ENCODE measurements at places on chromosomes 11 and 22.
A peak's percentile ranks its signal among the peaks of the same experiment; 100 is the strongest.

GRCh38 chr11:109961261-109961660 lies 131.9 kb upstream of the ZC3H12C start:
- no peak for DNase-seq

DNA sequence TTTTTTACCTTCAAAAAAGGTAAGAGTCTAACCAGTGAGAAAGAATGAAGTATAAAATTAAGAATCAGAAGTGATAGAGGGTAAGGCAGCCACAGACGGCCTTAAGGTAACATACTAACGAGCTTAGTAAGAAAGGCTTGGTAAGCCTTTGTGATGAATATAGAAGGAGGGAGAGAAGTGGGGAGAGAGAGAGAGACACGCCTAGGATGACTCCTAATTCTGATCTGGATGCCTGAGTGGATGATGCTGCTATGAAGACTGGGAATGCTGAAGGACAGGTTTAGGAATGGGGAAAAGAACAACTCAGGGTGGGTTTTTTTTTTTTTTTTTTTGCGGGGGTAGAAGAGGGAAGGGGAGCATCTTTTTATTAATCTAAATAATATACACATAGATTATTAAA lies 4.8 kb downstream of the FBXO3 start:
- no peak for DNase-seq

GRCh38 chr11:118059246-118059940 lies 17.5 kb upstream of the TMPRSS4 start:
- no peak for DNase-seq

DNA sequence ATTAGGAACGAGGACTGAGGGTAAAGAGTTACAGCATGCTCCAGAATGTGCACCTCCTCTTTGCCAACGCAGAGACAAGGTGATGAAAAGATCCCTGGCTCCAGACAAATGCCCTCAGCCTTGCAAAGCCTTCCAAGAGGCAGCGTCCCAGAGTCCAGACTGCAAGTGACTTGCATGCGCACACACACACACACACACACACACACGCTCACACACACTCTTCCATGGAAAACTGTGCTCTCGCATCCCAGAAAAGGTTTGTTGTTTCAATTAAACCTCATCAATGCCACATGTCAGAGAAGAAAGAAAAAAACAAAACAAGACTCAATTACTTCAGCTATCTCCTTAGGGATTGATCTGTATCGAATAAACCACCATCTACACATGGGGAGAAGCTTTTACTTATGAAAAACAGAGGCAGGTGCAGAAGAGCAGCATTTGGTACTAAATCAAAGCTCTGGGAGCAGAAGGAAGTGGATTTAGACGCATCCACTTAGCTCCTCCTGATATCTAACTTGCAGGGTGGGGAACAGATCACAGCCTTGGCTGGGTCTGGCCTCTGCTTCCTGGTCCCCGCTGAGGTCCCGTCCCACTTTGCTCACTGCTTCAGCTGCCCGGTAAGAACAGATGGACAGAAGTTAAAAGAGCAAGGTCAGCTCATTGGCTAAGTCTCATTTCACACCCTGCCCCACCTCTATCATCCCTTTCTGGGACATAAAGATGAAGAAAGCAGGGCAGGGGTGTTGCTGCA lies 249.8 kb upstream of the BLID start:
- DNase-seq, result no peak

DNA sequence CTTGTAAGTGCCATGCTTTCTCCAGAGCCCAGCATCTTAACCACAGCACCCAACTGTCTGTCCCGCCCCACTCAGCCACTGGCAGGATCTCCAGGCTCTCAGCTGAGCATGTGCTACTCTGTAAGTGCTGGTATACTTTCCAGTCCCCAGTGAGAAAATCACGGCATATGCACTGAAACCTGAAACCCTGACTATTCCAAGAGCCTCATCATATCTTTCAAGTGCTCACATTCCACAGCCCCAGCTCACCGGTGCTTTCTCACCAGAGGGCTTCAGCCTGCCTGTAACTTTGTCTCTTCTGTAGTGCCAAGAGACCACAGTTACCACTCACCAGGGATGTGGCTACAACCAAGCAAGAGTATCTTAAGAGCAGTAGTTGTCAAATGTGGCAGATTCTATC lies 24.4 kb upstream of the PAMR1 start:
- DNase-seq, result no peak

DNA sequence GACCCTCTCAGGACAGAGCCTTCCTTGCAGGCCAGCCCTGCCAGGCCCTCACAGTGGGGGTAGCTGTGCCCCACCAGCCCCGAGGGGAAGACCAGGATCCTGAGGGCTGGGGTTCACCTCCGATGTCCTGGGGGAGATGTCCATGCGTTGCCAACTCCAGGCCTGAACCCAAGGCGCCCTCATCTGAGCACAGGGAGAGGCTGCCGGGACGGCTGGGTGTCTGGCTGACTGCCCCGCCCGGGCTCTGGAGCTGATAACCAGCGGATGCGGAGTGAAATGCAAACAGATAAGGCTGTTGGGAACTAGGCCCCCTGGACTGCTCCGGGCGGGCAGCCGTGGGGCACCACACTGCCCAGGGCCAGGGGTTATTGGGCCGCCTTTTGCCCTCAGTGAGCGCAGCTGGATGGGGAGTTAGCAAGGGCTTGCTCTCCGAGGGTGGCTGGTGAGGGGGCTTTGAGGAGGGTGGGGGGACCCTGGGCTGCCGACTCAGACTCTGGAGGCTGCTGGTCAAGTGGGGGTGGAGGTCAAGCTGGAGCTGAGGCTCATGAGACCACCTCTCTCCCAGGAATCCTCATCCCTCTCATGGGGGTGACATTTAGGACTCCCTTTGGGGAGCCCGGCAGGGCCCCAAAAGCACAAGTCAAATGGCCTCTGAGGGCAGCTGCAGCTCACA lies 5.6 kb upstream of the MUC6 start:
- DNase-seq, result no peak

- DNase-seq, result no peak
Observed at GRCh38 chr22:19473578-19473977, 5.4 kb downstream of the UFD1 start.

DNA sequence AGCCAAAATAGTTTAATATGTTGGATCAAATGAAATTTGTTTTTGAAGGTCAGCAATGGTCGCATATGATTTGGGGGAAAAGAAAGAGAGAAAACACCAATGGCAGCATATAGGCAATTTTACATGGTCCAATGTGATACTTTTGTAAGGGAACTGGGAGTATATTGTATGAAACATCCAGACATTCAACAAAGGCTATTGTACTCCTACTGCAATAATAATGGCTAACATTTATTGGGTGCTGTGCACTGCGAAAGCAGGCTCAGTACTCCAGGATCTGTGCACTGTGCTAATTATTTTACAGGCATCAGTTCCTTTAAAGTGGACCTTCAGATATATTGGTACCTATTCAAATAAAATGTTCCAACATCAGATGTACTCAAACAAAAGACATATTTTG lies 5.9 kb upstream of the OR10V1 start:
- DNase-seq, result no peak

DNA sequence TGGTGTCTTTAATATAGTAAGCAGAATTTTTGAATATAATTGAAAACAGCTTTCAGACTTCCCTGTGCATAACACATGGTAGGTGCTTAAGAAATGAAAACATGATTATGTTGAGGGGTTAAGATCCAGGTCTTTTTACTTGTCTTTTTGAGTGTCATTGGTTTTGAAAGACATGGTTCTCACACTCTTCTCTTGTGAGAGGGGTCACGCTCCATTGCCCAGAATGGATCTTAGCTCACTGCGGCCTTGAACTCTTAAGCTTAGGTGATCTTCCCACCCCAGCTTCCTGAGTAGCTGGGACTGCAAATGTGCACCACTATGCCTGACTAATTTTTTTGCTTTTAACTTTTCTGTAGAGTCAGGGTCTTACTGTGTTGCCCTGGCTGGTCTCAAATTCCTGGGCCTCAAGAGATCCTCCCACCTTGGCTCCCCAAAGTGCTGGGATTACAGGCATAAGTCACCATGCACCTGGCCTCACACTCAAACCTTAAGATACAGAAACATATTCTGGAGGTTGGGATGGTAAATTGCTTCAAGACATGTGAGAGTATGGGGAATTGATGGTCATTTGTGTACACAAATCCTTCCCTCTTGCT lies 1.4 kb downstream of the SPCS2 start:
- DNase-seq, result no peak

- DNase-seq, result no peak
Observed at GRCh38 chr11:122851366-122851966, 13.2 kb downstream of the CRTAM start.

DNA sequence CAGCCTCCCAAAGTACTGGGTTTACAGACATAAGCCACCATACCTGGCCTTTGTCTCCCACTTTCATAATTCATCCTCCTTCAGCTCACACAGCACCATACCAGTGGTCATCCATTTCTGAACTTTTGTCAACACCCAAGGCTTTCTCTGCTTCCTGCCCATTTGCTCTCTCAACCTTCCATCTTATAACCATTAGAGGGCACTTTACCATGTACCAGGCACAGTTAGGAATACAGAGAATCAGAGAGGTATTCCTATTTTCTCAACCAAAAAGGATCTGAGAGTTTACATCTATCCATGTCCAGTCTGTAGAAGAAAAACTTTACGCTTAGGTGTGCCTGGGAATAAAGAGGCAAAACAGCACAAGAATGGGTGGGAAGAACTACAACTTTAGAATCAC lies 397.6 kb downstream of the BUD13 start:
- DNase-seq, result no peak

GRCh38 chr22:44620129-44620840 lies 81.7 kb upstream of the PRR5 start:
- peak; percentile 84 for DNase-seq

DNA sequence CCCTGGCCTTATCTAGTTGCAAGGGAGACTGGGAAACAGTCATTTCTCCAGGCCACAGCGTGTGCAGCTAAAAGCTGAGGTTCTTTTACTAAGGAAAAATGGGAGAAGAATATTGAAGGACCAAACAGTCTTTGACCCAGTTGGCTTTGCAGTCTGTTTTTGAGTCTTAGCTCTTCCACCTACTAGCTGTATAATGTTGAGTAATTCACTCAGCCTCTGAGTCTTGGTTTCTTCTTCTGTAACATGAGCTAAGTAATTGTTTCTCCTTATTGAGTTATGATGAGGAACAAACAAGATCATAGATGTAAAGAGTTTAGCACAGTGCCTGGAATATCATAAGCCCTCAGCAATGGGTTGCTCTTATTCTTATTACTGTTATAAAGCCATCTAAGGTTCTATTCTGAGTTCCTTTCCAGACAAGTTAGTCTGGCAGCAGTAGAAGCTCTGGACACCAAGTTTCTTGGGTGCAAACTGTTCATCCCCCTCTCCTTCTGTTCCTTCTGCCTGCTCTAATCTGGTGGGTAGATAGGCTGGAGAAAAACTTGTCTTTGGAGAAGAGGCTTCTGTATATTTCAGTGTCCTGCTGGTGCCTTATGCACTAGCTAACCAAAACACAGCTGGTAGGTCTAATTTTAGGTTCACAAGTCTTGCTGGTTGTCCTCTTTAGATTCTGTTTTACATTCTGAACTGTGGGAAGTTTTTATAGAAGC lies 13.5 kb downstream of the TRIM44 start:
- DNase-seq, result no peak

GRCh38 chr11:119371778-119372182 lies 9.7 kb downstream of the USP2 start:
- no peak for DNase-seq

DNA sequence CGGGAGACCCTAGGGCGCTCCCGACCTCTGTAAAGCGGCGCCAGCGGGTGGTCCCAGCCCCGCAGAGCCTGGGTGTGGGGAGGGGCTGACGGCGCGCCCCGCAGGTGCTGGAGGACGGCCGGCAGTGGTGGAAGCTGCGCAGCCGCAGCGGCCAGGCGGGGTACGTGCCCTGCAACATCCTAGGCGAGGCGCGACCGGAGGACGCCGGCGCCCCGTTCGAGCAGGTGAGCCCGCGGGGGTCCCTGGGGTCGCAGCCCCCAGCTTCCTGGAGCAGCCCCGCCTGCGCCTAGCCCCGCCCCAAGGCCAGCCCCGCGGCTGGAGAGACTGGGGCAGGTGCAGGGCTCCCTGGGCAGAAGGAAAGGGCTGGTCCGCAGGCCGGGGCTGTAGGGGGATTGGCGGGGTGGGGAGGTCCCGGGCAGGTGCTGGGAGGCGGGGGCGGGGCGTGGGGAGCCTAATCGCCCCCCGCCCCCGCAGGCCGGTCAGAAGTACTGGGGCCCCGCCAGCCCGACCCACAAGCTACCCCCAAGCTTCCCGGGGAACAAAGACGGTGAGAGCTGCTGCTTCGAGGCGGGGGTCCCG lies 19.7 kb downstream of the EPS8L2 start:
- no peak for DNase-seq

DNA sequence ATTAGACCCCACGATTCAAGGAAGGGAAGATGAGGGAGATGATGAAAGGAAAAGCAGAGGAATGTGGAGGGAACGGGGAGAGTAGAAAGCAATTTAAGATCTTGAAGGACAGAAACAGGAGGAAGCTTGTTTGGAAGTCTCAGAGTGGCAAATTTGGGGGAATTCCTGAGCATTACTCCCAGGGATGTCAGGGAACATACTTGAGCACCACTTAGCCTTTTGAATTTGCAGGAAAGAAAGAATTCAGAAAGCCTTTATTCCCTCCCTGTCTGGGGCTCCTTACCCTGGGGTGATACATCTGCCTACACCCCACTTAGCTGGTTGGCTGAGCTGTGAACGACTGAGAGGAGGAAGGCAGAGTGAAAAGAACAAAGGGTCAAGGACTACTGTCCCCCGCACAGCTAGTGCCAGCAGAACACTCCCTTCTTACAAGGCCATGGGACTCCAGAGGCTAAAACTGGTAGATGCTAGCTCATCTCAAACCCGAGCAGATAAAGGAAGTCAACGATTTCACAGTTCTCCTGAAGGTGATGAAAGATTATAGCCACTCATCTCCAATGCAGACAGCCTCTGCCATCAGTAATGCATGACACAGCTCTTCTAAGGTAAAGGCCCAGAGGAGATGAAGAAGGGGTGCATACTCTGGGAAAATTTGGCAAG lies 84.0 kb upstream of the AKIP1 start:
- DNase-seq, result no peak

DNA sequence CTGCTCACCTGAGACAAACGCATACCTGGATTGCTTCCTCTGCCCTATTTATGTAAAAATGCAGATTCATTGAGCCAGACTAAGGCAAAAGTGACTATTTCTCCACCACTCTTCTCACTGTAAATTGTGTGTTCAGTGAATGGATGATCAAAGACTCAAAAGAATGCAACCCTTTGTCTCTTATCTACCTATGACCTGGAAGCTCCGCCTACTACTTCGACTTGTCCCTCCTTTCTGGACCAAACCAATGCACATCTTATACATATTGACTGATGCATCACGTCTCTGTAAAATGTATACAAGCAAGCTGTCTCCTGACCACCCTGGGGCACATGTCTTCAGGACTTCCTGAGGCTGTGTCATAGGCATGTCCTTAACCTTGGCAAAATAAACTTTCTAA lies 418.0 kb upstream of the SYN3 start:
- DNase-seq, result no peak

- DNase-seq, result no peak
Observed at GRCh38 chr11:57439786-57440185, 12.9 kb upstream of the SLC43A3 start.
